Smooth muscle cell of the brain vasculature (primary cell): ENCODE measurements at places on chromosomes 11 and 22.

DNA sequence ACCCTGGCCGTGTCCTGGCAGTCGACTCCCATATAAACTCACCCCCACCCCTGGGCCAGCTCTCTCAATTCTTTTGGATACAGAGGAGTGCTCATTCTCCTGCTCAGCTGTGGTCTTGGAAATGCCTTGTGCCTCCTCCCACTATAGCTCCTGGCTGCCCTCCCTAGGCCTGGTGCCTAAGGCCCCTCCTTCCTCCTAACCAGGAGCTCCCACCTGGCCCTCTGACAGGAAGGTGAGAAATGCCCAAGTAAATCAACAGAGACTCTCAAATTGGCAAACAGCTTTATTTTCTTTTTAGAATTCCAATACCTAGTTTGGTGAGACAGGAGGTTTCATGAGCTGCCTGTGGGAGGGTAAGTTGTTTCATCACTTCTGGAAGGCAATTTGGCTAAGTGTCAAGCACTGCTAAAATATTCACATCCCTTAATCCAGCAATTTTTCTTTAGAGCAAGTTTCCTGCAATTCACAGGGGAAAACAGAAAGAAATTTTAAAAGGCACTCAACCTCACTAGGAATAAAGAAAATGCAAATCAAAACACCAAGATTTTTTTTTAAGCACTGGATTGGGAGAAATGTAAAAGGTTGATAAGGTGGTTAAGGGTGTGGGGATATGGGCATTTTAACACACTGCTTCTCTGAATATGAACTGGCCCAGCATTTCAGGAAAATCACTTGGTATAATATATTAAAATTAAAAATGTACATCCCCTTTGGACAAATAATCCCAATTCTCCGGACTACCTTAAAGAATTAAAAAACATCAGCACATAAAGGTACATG, 209.7 kb upstream of the ARHGAP20 start:
- DNase-seq, result no peak

- no peak for DNase-seq
Observed at GRCh38 chr11:1939006-1939625, 8.0 kb upstream of the MRPL23 start.

DNA sequence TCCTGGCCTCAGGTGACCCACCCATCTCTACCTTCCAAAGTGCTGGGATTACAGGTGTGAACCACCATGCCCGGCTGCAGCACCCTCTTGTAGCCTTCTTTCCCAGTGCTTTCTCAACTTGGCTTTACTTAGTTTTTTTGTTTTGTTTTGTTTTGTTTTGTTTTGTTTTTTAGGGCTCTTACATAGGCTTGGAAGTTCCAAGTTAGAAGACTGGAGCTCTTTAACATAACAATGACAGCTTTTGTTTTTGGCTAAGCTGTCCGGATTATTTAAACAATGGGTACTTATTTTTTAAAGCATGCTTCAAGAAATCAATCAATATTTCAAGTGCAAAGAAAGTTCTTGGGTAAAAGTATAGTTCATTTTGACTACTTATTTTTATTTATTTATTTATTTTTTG, 25.9 kb downstream of the KMT2A start:
- no peak for DNase-seq

DNA sequence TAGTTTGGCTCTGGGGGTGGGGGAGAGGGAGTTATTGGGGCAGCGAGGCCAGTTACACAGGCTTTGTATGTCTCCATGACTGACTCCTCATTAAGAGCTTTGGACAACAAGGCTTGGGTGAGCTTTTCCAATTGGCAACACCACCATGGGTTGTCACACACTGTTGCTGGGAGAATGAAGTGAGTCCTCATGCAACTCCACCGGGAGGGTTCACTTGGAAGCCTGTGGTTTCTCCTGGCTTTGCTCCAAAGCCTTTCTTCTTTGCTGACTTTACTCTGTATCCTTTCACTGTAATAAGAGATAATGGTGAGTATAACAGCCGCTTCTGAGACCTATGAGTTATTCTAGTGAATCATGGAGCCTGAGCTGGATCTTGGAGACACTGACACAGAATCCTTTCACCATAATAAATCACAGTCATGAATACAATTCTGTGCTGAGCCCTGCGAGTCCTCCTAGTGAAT, 24.9 kb downstream of the EIF3F start:
- DNase-seq, result no peak

DNA sequence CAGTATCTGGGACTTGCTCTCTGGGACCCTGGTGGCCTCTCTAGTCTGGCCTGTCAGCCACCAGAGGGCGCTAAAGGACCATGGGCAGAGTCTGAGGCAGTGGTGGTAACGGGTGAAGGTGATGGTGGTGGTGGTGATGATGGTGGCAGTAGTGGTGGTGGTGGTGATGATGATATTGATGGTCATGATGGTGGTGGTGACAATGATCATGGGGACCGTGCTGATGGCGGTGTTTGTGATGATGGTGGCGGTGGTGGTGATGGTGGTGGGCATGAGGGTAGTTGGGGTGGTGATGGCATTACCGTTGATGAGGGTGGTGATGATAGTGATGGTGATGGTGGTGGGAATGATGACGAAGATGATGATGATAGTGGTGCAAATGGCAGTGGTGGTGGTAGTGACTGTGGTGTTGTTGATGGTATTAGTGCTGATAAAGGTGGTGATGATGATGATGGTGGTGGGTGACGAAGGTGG, 16.0 kb downstream of the TRPM5 start:
- DNase-seq, result peak; percentile 10

GRCh38 chr11:115803073-115803740, 299.0 kb upstream of the CADM1 start:
- DNase-seq, result no peak

- no peak for DNase-seq
Observed at GRCh38 chr11:88345408-88345807, 7.9 kb upstream of the CTSC start.

DNA sequence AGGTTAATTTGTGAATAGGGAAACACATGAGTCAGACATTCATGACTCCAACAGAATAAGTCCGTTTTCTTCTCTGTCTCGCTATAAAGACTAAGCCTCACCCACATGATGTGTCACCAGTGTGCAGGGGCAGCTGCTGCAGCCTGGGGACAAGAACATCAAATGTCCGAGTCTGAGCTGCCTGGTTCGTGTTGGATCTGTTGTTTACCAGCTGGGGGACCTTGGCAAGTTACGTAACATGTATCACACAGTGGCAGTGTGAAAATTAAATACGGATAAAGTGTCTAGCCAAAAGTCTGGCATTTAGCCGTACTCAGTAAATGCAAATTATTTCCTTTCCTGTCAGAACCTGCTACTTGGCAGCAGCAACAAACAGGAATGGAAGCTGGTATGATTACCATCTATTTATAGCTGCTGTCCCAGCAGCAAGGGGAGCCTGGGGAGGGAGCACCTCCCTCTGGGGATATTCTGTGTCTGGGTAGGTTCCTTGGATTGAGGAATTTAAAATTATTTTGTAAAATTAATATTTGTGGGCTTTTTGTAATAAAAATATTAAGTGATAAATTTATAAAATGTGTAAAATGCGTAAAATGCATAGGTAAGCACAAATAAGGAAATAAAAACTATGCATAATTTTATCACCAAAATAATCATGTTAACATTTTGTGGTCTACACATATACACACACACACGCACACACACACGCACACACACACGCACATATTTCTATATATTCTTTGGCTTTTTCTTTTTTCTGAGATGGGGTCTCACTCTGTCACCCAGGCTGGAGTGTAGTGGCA, 1.3 kb upstream of the CLDN25 start:
- DNase-seq, result no peak

- DNase-seq, result no peak
Observed at GRCh38 chr22:36383110-36383581, 4.6 kb downstream of the MYH9 start.

- no peak for DNase-seq
Observed at GRCh38 chr22:31218565-31219262, 6.6 kb downstream of the LIMK2 start.

- DNase-seq, result no peak
Observed at GRCh38 chr11:70717936-70718595, 319.7 kb downstream of the CTTN start.

- DNase-seq, result no peak
Observed at GRCh38 chr11:118924591-118925585, 838 bp downstream of the BCL9L start.

DNA sequence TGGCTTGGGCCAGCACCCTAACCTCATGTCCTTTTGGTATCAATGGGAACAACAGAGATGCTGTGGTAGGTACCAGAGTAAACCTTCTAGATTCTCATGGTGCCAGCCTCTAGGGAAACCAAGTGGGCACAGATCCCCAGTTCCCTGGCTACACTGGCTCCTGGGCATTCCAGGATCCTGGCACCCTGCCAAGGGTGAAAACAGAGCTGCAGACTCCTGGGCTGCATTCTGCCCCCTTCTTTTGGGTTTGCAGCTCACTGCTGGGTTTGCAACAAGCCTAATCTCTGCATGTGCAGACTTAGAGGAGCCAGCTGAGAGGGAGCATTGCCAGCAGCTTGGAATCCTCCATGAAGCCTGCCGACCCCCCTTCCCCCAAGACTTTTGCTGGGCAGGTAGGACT, 30.6 kb downstream of the PRDM11 start:
- DNase-seq, result no peak

- no peak for DNase-seq
Observed at GRCh38 chr11:110991661-110992355, 253.7 kb upstream of the POU2AF2 start.

DNA sequence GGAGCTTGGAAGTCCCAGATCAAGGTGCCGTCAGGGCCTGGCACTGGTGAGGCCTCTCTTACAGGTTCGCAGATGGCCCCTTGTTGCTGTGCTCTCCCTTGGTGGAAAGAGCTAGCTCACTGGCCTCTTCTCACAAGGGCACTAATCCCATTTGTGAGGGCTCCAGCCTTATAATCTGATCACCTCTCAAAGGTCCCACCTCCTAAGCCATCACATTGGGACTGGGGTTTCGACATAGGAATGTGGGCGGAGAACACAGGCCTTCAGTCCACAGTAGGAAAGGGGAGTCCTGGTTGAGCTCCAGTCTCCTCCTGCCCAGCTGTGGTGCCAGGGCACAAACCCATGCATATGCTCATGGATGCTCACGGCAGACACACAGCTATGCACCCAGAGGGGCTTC, 14.0 kb upstream of the LRRC32 start:
- DNase-seq, result no peak

GRCh38 chr11:64268025-64268892, 16.2 kb downstream of the BAD start:
- no peak for DNase-seq

DNA sequence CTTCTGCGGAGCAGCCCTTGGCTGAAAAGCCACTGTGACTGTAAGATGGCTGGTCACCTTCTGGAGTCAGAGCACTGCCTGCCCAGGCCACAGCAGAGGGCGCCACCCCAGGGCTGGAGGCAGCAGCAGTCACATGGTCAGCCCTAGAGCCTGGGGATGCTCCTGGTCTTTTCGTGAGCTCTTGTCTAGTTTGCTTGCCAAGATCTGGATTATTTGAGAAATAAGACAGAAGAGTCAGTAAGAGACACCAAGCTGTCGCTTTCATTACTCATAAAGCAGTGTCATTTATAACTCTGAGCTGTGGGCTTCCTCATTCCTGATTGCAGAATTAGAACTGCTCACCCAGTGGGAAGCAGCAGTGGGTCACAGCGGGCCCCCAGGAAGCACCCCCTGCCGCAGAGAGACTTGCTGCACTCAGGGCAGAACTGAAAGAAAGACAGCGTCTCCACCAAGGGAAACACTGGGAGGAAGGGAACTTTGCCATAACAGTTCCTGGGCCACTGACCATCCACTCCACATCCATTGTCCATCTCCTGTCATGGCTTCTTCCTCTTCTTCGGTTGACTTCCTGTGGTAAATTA, 56.7 kb downstream of the PPP6R2 start:
- peak; percentile 7 for DNase-seq

DNA sequence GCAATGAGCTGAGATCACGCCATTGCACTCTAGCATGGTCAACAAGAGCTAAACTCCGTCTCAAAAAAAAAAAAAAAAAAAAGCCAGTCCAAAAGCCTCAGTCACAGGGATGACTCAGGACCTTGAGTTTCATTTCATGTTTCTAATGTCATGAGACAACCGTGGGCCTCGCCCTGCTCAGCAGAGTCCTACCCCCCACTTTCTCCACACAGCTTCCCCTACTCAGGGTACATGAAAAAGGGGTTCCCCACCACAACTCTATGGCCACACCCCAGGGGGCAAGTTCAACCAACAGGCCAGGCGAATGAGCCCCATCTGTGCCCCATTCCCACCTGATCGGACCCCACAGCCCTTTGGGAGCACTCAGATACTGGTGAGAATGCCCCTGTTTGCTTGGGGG, 24.3 kb upstream of the ADA2 start:
- no peak for DNase-seq

- no peak for DNase-seq
Observed at GRCh38 chr11:45864041-45864440, 16.8 kb downstream of the CRY2 start.

- DNase-seq, result no peak
Observed at GRCh38 chr11:44983786-44984185, 33.1 kb upstream of the TP53I11 start.

DNA sequence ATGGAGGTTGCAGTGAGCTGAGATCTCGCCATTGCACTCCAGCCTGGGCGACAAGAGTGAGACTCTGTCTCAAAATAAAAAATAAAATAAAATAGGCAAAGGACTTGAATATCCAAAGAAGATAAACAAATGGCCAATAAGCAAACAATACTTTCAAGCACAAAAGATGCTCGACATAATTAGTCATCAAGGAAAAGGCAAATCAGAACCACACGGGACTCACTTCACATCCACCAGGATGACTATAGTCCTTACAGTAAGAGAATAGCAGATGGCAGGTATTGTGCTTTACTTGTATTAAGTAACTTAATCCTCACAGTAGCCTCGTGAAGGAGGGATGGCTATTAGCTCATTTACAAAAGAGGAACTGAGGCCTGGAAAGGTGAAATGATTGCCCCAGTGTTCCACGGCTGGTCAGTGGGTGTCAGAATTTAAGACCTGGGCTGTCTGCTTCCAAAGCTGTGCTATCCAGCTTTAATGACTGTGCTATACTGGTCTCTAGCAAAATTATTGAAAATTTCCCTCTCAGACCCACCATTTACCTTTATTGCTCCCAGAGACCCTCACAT, 40.2 kb upstream of the RBFOX2 start:
- DNase-seq, result no peak

GRCh38 chr11:131977854-131978253, 607.4 kb downstream of the NTM start:
- DNase-seq, result no peak

- no peak for DNase-seq
Observed at GRCh38 chr22:36386351-36386899, 1.3 kb downstream of the MYH9 start.

- DNase-seq, result no peak
Observed at GRCh38 chr22:32558681-32559355, 84.2 kb downstream of the FBXO7 start.
